T follicular helper cell (primary cell): ENCODE measurements at places on chromosomes 13 and 19.
A peak's percentile ranks its signal among the peaks of the same experiment; 100 is the strongest.

DNA sequence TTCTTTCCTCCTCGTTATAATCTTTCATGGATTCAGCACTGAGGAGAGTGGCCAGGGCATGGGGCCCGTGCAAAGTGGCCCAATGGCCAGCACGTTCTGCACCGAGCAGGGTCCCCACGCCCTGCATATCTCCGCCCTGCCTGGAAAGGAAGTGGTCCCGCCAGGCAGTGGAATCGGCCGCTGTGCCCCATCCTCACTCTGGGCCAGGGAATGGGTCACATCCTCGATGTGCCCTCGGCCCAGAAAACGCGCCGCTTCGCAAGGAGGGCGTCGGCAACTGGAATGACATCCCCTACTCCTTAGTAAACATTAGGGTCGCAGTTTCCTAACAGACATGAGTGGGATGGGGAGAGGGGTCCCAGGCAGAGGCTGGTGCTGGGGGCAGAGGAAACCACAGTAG, 90.7 kb downstream of the ZNF254 start:
- no peak for DNase-seq

GRCh38 chr19:57688011-57688763, 6.4 kb downstream of the ZNF551 start:
- no peak for DNase-seq

- DNase-seq = no peak
These were observed 395.9 kb downstream of the KCNRG start for GRCh38 chr13:50410921-50411746.

DNA sequence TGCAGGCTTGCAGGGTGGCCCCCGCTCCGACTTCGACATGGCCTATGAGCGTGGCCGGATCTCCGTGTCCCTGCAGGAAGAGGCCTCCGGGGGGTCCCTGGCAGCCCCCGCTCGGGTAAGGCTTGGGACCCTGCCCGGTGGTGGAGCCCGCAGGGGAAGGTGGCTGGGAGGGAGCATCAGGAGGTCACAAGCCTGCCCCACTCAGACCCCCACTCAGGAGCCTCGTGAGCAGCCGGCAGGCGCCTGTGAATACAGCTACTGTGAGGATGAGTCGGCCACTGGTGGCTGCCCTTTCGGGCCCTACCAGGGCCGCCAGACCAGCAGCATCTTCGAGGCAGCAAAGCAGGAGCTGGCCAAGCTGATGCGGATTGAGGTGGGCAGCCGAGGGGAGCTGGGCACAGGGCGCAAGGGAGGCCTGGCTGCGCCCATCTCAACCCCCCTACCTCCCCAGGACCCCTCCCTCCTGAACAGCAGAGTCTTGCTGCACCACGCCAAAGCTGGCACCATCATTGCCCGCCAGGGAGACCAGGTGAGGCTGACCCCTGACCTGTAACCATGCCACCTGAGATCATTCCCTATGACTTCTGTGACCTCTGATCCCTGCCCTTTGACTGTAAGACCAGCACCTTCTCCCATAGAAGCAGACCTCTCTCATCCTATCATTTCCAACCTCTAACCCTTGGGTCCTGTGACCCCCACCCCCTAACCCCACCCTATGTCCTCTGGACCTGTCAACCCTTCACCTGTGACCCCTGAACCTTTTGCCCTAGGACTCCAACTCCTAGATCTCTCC, 7.2 kb downstream of the PNPLA6 start:
- DNase-seq = no peak

GRCh38 chr19:29614780-29615179, 8.7 kb downstream of the POP4 start:
- DNase-seq = no peak

DNA sequence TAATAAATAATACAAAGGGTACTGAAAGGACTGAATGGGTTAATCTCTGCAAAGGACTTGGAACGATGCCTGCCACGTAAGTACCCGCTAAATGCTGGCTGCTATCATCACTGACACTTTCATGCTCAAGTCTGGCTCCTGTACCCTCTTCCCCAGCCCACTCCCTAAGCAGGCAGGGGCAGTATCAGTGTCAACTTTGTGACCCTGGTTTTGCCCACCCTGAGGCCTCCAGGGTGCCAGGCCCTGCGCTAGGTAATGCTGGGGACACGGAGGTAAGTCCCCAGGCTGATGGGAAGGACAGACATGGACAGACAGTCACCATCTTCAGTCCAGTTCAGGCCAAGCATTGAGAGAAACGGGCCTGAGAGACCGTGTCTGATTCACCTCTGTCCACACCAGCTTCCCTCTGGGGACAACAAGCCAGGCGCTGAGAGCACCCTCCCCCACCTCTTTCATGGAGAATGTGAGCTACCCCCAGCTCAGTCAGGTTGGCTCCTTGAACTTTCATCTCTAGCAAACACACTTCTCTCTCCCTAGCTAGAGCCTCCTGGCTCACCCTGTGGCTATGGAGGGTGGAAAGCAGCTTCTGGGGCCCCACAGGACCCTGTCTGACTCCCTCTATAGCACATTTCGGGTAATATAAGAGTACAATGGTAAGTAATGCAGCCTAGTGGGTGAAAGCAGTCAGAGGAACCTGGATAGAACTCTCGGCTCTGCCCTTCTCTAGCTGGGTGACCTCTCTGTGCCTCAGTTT, 800 bp downstream of the ETFB start:
- DNase-seq = no peak

- no peak for DNase-seq
These were observed 884.3 kb upstream of the PCDH20 start for GRCh38 chr13:62299988-62300387.

- no peak for DNase-seq
These were observed 97.6 kb upstream of the DACH1 start for GRCh38 chr13:71964491-71965100.

DNA sequence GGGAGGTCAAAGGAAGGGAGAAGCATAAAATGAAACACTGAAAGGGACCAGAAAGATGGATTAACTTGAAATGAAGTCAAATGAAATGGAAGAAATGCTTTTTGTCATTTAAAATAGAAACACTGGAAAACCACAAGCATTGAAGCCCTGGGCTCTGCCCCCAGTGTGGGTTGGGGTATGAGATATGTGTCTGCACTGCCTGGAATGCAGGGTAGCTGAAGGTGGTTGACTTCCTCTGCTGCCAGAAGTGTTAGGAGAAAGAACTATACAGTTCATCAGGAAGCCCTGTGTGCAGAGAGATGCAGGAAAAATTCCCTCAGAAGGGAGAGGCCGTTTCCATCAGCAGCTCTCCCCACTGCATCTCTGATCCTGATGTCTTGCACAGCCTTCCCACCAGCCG, 69.2 kb downstream of the DHRS12 start:
- DNase-seq = no peak

DNA sequence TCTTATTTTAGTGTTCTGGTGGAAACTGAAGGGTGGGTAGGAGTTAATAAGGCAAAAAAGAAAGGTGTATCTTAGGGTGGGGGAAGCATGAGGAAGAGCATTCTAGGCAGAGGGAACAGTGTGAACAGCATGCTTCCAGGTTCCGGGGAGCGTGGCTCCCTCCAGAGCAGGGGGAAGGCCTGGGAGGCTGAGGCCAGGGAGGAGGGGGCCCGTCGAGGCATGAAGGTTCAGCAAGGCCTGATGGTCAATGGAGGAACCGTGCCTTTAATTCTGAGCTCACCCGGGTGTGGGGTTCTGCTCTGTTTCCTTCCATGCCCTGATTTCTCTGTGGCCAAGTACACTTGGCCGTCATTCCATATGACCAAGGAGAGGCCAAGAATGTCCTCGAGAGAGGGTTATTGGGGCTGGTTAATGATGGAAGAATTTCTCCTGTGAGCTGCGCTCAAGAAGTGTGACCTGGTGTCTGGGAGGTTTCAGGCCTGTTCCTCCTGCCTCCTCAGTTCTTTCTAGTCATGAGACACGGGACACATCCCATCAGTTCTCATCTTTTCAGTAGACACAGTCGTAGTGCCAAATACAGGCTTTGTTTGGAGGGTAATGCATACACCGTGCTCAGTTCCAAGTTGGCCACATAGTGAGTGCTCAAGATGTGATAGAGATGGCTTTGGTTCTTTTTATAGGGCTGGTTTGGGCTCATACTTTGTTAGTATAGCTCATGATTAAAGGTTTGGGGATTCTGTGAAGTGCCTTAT, 73.6 kb downstream of the SIPA1L3 start:
- DNase-seq = no peak

DNA sequence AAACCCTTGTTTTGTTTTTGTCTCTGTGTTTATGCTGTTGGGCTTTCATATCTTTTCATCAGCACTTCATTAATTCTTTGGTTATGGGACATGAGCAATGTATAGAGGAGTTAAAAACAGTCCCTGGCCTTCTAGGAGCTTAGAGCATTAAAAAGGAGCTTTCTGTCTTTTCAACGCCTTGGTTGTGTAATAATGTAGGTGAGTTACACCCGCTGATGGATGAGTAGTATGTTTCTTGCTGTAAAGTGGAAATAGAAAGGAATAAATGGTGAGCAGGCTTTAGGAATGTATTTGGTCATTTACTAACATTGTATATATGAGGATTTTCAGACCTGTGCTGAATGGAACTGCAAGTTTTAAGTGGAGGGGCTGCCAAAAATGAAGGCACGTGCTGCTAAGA, 121.5 kb upstream of the RNF113B start:
- no peak for DNase-seq

- no peak for DNase-seq
These were observed 460 bp upstream of the ZNF155 start for GRCh38 chr19:43983544-43983911.

- no peak for DNase-seq
These were observed 98.1 kb upstream of the MIR17HG start for GRCh38 chr13:91249370-91249769.

DNA sequence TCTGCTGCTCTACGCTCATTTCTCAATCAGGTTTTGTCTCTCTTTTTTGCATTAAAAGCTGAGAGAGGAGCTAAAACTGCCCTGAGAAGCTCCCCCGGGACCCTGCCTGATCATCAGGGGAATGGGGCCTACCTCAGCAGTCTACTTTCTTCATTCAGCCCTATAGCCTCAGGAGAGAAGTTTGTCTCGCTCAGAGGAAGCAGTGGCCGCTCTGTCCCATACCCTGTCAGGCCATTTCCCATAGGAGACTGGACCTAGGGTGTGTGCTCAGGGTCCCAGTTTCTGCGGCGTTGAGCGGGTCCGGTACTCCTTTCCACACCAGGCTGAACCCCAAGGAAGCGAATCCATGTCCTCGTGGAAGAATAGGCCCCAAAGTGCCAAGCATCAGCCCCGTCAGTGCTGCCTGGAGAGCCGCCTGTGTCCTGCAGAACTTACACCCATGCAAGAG, 21.7 kb downstream of the UBE2L5 start:
- no peak for DNase-seq

- no peak for DNase-seq
These were observed 502.3 kb downstream of the KCTD12 start for GRCh38 chr13:76383676-76384461.

- no peak for DNase-seq
These were observed 1.5 kb downstream of the ZNF581 start for GRCh38 chr19:55644842-55645511.

DNA sequence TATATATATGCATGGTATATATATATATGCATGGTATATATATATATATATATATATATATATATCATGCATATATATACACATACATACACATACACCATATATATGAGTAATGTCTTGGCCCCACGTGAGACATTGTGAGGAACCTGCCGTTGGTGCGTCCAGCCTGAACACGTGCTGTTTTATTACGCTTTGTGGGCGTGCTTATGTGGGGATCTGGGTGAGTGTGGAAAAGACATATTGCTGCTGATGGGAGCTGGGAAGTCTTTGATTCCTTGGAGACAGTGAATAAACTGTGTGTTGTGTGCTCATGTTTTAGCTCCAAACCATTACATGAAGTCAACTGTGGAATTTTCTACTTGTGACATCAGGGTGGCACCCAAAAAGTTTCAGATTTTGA, 28.9 kb downstream of the KCTD15 start:
- DNase-seq = no peak

GRCh38 chr13:102197193-102197592, 204.7 kb downstream of the FGF14 start:
- no peak for DNase-seq

- DNase-seq = no peak
These were observed 6.6 kb downstream of the FFAR2 start for GRCh38 chr19:35454663-35455062.

DNA sequence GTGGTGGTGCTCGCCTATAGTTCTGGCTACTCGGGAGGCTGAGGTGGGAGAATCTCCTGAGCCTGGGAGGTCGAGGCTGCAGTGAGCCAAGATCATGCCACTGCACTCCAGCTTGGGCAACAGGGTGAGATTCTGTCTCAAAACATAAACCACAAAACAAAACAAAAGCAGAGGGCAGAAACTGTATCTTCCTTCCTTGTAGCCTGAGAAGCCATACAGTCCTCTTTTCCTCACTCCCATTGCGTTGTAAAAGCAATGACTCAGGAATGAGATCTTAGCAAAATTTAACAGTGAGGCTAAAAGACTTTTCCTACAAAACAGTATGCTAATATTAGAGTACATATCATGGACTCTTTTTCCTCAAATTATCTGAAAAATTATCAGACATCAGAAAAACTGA, 130.9 kb downstream of the SHISA2 start:
- no peak for DNase-seq

- no peak for DNase-seq
These were observed 38.2 kb downstream of the MTMR6 start for GRCh38 chr13:25249001-25249543.

- DNase-seq = no peak
These were observed 58.6 kb upstream of the WASF3 start for GRCh38 chr13:26498656-26499601.

DNA sequence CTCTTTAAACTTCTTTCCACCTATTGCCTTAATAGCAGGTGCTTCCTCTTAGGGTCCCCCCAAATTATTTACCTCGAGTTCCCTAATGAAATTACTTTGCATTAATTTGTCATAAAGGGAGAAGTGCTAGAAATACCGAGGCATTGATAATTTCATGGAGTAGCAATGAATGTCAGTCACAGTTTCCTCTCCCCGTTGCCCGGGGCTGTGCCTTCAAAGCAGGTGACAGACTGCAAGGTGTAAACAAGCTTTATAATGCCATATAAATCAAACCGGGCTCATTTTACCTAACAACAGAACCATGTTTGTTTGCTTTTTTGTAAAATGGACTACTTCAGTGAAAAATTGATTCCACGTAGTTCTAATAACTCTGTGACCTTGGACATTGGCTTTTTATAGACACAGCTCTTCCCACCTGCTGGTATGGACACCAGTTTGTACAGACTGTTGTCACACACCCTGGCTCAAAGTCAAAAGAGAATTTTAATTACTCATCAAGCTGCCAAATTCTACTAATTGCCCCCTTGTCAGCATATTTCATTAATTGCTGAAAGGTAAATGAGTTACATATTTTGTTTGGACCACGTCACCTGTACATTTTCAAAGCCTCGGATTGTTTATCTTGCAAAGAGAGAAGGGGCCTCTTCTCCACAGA, 171.1 kb downstream of the STK24 start:
- DNase-seq = no peak

- no peak for DNase-seq
These were observed 209.5 kb upstream of the IPO5 start for GRCh38 chr13:97743938-97744337.

GRCh38 chr19:38263689-38264485, 486 bp upstream of the SPINT2 start:
- DNase-seq = peak; percentile 62

DNA sequence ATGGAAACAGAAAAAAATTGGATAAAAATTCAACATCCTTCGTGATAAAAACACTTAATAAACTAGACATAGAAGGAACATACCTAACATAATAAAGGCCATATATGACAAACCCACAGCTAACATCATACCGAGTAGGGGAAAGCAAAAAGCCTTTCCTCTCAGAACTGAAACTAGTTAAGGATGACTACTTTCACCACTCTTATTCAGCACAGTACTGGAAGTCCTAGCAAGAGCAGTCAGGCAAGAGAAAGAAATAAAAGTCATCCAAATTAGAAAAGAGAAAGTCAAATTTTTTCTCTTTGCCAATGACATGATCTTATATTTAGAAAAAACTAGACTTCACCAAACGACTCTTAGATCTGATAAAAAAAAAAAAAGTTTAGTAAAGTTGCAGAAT, 25.8 kb upstream of the SLC7A9 start:
- DNase-seq = no peak
